Testis (tissue), 5 donors: ENCODE measurements at places on chromosomes 12 and 14. TPM values are rescaled to one million over a fixed set of nuclear protein-coding genes. Genes with fewer than 3 reads are reported as not detected.

- peak; percentile 75 for DNase-seq
Observed at GRCh38 chr14:76872796-76873432, 46.7 kb downstream of the LRRC74A start.

DNA sequence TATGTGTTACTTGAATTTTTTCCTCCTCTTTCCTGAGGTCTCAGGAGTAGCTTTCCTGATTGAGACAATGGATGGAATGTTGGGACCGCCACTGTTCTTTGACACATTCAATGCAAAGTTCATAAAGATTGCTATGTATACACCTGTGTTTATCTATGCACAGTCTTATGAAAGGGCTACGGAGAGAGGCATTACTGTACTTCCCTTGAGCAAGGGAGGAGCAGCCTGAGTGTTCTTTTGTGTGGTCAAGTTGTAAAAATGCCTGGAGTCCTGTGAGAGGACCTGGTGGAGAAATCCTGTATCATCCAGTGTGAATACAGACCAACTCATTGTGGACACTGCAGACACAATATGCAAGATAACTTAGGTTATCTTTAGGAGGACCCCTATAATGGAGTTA, 1.2 kb downstream of the SRGAP1 start:
- no peak for DNase-seq

GRCh38 chr14:60720391-60720790, 3.8 kb downstream of the SIX4 start:
- no peak for DNase-seq

DNA sequence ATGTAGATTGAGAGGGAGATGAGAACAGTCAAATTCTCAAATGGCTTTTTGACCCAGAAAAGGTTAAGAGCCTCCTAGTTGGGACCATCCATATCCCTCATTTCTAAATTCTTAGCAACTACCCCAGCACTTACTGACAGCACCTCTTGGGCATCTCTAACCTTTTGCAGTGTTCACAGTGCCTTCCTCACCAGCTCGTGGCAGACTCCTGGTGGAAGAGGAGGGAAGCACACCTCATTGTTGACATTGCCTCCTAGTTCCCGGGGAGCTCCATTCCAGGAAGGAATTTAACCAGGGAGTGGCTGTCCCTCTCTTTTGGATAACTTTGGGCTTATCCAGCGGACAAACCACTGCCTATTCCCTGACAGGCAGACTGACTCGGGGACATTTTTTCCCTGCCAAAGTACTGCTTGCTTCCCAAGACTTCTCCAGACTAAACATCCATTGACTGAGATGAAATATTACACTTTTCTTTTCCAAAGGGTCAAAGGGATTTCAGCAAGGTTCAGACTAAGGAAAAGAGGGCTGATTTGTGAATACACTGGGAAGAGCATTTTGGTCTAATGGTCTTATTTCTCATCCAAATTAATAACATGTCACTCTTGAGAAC, 9.0 kb upstream of the OR6J1 start:
- DNase-seq: peak; percentile 69

Gene POTEG
- 4.2 TPM for polyA plus RNA-seq
